CD4-positive, alpha-beta T cell treated with Interleukin-17A for 1 hour (primary cell): ENCODE measurements at places on chromosomes 13 and 19.

- no peak for DNase-seq
These were observed 3.6 kb downstream of the ACTN4 start for GRCh38 chr19:38650911-38651584.

DNA sequence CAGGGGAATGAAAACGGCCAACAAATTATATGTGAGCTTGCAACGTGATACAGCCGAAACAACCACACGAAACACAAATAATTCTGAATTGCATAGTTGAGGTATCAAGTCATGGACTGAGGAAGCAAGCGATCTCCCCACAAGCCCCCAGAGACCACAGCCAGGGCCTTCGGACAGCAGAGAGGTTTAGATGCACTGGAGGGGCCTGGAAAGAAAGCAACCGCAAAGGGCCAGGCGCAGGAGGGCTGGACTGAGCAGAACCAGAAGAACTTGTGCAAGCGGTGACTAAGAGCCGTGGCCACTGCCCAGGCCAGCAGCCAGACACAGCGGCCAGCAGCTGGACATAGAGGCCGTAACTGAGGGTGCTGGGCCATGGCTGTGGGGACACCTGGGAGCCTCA, 131.4 kb downstream of the TNFRSF19 start:
- no peak for DNase-seq

DNA sequence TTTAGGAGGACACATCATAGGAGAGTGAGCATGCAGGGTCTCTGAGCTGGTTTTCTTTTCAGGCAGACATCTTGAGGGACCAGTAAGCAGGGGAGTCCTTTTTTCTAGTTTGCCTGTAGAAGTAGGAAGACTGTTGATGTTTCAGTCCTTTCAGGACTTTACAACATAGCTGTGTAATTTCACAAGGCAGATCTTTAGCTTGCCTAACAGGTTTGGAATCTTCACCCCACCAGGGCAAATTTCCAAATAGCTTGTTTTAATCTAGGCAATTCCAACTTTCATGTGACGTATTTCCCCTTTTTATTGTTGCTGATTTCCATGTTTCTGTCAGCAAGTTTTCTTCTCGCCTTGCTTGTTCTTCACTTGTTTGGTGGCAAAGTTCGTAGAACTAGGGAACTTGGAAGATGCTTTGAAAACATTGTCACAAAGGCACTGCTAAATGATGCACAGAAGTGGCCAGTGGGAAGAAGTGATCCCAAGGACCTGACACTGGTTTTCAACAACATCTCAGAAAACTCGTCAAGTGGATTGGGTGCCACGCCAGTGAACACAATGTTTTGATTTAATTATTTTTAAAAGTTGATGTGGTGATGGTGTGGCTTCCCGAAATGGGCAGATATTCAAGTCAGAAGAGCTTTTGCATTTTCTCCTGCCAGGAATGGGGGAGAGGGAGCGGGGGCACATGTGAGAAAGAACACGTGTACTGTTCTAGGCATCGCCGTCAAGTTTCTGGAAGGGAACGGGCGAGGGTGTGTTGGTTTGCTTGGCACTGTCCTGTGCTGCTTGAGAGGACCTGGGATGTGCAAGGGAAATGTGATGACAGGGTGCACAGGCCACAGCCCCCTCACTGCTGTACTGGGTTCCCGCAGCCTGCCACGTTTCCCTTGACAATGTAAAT, 418.6 kb downstream of the OXGR1 start:
- DNase-seq, result no peak

DNA sequence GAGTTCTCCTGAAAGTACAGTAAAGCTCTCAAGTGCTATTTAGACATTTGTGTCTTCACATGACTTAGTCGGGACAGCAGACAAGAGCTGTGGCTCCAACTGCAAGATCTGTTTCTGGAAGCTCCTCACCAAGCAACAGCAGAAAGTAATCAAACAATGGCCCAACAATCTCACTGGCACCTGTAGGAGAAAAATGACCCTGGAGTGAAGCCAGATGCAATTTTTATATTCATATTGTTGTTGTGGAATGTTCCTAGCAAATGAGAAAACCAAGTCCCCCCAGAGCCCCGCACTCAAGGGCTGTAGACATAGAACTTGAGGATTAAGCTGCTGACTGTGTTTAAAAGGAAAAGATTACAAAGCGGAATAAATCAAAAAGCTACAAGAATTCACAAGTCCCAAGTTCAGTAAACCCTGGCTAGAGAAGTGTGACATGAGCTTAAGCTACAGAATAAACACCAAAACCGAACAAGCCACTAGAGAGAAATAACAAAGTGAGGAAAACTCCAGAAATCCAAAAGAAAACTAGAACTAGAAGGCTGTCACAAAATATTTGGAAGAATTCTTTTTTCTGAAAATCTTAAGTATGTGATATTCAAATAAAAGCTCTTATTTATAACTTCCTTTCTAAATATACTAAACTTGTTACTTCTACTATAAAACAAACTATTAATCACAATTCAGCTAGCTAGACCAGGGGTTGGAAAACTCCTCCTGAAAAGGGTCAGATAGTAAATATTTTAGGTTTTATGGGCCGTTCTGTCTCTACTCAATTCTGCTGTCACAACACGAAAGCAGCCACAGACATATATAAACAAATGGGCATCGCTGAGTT, 454.5 kb downstream of the SUCLA2 start:
- DNase-seq, result no peak

DNA sequence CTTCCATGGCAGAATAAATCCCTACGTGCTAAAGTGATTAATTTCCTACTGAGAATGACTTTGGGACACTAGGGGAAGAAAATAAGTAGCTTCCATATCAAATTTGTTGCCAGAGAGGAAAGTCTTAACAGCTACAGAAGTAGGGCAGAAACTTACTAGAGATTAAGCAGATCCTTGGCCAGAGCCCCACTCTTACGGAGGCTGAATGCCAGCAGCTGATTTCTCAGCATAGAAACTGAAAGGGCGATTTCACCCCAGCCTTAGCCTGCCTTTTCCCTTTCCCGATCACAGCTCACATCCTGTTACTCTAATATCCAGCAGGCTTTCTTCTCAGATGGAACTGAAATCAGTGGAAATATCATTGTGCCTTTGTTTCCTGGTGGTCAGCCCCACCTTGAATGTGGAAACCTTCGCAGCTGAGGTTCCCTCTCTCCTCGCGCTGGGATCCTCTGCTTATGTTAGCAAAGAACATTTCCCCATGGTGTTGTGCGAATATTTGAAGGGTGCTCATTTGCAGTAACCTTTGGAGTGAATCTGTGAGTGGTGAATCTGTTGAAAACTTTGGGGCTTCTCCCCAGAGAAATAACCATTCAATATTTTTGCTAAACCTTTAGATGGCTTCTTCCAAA, 8.4 kb downstream of the FAM124A start:
- no peak for DNase-seq

DNA sequence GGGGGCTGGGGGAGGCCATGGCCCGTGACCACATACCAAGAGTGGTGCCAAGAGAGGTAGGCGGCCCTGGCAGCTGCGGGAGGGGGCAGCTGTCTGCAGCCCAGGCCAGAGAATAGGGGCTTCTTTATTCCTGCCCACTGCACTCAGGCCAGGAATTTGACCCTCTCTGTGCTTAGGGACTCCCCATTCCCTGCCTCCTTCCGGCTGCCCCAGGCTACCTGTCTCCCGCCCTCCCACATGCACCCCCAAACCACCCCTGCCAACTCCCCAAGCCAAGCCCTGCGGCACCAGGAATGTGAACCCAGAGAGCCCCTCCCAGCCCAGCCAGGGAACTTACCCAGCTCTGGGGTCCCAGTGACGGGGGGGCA, 687 bp downstream of the PLEKHA4 start:
- DNase-seq, result no peak

- peak; percentile 76 for DNase-seq
These were observed 33.1 kb downstream of the CEBPG start for GRCh38 chr19:33406521-33407139.

GRCh38 chr19:1938071-1938470, 2.9 kb upstream of the CSNK1G2 start:
- DNase-seq, result no peak

DNA sequence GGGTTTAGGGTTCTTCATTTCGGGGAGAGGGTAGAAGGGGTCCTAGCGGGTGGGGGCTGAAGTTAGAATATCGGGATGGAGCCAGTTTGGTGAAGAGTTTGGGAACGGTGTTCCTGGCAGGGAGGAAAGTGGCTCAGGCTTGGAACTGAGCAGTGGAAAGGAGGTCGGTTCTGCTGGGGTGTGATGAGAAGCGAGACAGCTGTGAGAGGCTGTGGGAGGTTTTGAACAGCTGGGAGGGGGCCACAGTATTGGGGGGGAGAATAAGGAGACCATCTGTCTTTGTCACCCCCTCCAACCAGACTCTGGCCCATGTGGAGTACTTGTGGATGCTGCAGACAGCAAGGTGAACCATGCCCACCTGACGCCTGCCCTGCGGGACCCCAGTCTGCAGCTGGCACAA, 1.0 kb upstream of the TM6SF2 start:
- no peak for DNase-seq

DNA sequence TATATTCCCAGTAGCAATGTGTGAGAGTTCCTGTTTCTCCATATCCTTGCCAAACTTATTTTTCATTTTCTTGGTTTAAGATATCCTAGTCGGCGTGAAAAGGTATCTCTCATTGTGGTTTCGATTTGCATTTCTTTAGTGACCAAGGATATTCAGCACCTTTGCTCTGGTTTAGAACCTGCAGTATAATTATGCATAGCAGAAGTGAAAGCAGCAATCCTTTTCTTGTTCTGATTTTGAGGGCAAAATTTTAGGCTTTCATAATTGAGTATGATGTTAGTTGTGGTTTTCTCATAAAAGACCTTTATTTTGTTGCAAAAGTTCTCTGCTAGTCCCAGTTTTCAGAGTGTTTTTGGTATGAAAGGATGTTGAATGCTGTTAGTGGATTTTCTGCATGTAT, 491.0 kb downstream of the FGF9 start:
- DNase-seq, result peak; percentile 21

GRCh38 chr19:28960586-28960985, 252.4 kb downstream of the UQCRFS1 start:
- DNase-seq, result no peak

DNA sequence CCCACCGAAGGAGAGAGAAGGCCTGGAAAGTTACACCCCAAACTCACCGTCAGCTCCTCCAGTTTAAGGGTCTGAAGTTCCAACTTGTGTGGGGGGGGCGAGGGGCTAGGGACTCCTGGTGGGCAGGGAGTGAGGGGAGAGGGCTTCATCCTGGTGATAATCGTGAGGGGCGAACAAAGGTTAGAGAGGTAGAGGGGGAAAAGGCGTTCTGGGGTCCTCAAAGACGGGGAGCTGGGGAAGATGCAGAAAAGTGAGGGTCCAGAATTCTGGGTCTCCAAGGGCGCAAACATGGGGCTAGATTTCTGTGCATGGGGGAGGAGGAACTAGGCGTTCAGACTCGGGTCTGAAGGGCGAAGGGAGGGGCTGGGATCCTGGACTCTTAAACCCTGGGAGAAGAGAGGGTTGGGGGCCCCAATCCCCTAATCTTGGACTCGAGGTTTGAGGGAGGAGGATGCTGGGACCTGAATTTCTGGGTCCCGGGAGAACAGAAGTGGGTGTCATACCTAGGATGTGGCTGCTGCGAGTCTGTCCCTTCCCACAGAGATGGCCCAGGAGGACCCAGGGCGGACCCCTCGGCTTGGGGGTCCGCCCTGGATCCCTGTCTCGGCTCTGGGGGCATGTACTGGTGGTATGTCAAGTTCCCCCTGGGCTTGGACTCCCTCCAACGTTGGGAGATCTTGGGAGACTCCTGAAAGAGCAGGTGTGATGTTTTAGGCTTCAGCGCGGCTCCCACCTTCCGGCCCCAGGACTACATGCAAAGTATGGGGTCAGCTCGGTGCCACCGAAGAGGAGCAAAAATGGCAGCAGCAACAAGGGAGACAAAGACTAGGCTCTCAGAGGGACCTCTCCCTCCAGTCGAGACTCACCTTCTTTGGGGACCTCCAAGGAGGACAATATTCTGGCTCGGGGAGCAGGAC, 4.5 kb downstream of the MAMSTR start:
- DNase-seq, result no peak

GRCh38 chr13:87536899-87537298, 134.3 kb upstream of the SLITRK5 start:
- DNase-seq, result no peak

DNA sequence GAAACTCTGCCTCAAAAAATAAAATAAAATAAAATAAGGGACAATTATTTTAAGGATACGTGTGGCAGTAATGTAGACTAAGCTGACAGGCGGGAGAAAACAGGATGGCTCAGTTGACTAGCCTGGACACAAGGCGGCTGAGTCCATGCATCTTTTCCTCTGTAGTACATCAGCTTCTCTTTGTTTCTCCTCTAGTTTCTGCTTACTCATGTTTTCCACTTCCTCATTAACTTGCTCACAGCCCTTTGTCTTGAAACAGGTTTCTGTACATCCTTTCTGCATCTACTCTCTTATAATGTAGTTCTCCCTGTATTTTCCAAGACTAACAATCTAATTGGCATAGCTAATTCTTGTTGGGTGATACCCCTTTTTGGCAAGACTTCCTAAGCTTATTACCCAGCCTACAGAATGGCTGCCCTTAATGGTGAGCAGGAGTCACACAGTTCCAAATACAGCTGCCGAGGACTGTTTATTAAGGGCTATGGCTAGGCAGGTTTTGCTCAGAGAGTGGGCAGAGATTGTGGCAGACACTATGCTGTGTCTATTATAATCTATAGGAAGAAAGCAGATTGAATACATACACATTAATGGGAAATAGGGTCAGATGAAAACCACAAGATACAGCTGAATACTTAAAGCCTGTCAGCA, 58.7 kb upstream of the KLF5 start:
- DNase-seq, result no peak
